ENCODE measurements at places on chromosomes 2 and 18.
A peak's percentile ranks its signal among the peaks of the same experiment; 100 is the strongest.

DNA sequence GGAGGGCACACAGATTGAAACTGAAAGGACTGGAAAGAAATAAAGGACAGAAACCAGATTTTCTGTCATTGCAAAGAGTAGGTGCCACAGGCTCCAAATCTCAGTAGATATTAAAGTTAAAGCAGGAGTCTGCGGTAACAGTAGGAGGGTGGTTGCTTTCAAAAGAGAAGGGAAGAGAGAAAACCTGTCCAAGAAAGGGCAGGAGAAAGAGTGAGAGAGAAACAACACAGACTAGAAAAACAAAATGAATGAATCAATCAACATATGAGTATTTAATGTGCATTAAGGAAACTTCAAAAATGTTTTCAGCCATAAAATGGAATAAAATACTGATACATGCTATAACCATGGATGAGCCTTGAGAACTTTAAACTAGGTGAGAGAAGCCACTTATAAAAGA is 143.1 kb upstream of the CTAGE1 start:
- DNase-seq: no peak

GRCh38 chr2:238475566-238475965 is 48.8 kb downstream of the ASB1 start:
- no peak for DNase-seq

DNA sequence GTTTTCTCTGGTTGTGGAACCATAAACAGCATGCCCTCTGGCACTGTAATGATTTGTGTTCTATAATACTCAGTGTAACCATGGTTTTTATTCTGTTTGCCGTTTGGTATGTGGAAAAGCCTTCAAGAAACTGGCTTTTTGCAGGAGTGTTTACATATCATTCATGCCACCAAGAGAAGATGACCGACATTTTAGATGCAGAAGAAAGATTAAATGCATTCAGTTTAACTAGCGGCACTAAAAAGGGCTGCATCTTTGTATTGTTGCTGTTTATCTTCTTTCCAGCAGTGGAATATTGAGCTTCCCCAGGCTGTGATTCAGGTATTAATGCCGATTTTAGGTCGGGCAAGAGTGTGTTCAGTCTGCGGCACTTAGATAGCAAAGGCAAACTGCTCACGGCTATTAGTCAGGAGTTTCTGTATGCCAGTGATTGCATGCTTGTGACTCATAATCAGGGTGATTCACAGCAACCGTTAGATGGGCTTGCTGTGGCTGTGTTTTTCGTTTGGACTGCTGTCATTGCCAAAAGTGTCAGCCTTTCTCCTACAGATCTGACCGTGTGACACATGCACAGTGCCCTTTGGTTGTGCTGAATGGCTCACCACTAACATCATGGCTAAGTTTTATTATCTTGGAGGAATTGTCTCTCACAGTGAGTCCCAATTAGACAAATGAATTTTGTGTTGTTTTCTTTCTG is 479.7 kb downstream of the PARD3B start:
- DNase-seq: no peak

DNA sequence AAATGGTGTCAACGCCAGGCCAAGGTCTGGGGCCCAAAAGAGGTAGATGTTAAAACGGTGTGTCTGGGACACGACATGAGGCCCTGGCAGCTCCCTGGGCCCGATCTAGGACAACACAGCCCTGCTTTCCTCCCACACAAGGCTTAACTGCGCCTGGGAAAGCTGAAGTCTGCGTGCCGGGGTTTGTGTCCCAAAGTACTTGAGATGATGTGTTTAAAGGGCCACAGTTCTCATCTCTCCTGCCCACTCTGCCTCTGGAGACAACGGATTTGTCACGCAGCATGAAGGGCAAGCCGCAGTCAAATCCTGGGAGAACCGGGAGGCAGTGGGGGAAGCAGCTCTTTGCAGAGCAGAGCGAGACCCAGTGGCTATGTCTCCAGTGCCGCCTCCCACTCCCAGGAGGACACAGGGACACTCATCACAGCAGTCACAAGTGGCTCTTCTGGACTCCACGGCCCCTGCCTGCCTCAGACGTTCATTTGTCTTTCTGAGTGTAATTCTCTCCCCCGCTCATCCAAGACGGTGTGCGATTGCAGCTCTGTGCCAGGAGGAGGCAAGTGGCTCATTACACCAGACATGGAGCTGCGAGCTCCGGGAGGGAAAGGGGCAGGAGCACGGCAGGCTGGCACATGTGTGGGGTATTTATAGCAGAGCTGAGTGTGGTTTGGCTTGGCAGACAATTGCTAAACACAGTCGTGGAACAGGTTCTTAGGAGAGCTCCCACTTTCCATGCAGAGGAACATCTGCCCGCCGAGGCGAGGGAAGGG is 57.7 kb upstream of the SEMA4C start:
- DNase-seq: peak; percentile 93

Measured in NCI-H2029 treated with DMSO at 0.1 percent for 48 hours (cell line).